ENCODE measurements at places on chromosomes 5 and 9.

DNA sequence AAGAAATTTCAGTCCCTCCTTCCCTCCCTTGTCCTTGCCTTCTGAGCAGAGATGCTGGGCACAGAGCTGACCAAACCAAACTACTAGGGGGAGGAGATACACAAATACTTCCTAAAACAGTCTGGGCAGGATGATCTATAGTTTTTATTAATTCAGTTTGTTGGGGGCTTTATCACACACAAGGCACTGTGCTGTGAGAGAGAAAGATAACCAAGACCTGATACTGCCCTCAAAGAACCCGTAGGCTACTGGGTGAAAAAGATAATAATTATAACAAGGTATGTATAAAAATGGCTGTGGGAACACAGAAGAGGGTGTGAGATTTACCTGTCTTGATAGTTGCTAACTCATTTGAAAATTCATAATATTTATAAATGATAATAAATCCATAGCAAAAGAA lies 354.7 kb downstream of the NDUFS4 start:
- no peak for DNase-seq

DNA sequence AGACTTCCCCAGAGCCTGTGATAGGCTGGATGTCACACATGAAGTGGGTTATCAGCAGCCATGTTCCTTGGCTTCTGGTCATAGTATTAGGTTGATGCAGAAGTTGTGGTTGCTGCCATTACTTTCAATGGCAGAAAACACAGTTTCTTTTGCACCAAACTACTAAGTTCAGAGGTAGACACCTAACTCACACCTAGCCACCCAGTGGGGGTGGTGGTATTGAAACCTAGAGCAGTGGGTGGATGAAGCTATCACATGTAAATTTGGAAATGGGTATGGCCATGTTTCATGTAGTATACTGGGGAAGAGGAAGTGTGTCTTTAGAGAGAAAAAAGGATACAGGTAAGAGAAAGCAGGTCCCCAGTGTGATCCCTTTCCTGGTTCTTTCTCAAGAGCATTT lies 347.9 kb upstream of the SEMA6A start:
- no peak for DNase-seq

GRCh38 chr5:52043543-52043942 lies 660.3 kb downstream of the ISL1 start:
- DNase-seq, result no peak

GRCh38 chr5:58077416-58077815 lies 382.5 kb downstream of the PLK2 start:
- DNase-seq, result no peak

GRCh38 chr9:120750421-120750820 lies 36.2 kb upstream of the MEGF9 start:
- no peak for DNase-seq

GRCh38 chr5:148443241-148443640 lies 59.5 kb downstream of the FBXO38 start:
- no peak for DNase-seq

DNA sequence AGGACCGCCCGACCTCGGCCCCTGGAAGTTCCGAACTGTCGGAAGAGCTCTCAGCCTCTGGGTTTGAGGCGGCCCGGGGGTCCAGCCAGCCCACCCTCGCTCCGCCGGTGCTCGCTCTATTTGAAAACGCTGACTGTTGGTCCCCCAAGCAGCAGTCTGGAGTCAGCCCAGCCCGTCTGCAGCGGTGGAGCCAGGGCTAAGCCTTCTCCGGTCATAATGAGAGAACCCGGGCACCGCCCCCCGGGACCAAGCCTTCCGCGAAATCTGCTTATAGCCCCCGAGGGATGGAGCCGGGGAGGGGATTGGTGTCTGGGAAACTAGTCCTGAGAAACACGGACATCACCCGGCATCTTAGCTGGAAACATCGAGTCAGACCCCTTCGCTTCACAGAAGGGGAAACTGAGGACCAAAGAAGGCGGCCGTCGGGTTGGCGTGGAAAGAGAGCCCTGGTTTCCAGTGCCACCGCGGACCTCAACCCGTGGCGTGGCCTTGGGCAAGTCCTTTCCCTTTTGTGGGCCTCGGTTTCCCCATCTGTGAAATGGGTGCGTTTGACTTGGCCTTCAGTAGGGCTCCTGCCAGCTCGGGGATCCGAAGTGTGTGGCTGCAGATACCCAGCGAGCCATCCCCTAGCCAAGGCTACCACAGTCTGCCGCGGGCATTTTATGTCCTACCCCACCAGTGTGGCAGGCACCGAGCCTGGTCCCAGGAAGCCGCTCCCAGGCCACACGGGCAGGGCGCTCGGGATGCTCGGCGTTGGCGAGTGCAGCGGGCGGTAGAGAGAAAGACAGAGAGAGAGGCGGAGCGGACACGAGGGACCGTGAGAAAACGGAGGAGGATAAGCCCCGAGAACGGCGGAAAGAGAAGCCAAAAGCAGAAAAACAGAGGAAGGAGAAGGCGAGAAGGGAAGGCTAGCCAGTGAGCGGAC lies 857 bp downstream of the ADAM19 start:
- DNase-seq, result peak; percentile 45

- DNase-seq, result no peak
These were observed 1104.8 kb upstream of the COX7C start for GRCh38 chr5:85512896-85513295.

DNA sequence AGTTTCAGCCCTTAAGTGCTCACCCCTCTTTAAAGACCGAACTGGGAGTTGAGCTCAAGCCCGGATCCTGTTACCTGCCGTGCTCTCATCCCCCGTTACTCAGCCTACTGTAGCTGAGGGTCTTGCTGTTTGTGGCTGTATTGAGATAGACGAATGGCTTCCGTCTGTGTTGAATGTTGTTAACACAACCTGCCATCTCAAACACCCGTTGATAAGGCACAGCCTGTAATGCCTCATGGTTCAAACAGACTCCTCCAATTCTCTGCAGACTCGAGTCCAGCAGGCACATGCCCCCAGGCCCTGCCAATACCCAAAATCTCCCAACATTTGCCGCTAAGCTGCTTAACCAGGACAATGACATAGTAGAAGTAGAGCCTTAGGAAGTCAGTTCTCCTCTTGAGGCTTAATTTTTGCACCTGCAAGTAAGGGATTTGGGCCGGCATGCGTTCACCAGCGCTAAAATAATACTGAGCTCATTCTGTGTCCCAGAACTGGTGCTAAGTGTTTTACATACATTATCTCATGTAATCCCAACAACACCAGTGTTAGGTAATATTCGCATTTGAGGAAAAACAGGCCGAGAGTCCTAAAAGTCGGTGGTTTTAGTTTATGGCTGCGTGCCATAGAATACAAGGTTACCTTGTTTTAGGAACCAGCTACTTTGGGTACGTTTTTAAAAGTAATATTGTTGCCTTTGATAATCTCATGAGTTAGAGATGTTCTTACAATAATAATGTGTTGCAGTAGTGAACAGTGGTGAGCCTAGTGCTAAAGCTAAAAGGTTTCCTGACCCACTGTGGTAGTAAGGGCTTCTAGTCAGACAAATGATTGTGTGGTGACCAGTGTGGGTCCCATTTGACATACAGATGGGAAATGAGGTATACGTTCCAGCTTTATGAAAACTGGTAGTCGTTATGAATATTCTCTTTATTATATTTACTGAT lies 1.5 kb upstream of the RFX3 start:
- no peak for DNase-seq

- no peak for DNase-seq
These were observed 216.8 kb downstream of the TUSC1 start for GRCh38 chr9:25461416-25461815.

DNA sequence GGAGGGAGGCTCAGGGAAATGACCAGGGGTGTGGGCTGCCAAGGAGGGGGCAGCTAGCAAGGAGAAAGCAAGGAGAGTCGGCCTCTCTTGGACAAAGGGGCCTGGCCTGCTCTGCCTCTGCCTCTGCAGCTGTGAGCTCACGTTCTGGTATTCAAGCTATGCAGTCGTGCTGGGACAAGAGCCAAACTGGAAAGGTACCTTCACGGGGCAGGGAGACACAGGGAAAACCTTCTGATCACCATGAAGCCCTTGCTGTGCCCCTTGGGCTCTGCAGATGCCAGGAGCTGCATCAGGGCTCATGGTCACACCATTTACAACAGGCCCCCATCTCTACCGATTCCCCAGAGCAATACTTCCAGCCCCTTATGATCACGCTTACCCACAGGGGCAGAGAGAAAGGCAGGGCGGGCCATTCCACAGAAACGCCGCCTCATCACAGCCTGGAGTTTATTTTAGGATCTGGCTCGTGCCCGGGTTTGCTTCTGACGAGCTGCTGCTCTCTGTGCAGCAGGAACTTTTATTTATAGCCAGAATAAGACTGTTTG lies 63.2 kb downstream of the PRRT1B start:
- DNase-seq, result peak; percentile 24

- DNase-seq, result no peak
These were observed 140.0 kb upstream of the RAI14 start for GRCh38 chr5:34516166-34516565.

- no peak for DNase-seq
These were observed 30.2 kb upstream of the SMC5 start for GRCh38 chr9:70228611-70229010.

- no peak for DNase-seq
These were observed 106.3 kb downstream of the RAPGEF6 start for GRCh38 chr5:131528682-131529081.

DNA sequence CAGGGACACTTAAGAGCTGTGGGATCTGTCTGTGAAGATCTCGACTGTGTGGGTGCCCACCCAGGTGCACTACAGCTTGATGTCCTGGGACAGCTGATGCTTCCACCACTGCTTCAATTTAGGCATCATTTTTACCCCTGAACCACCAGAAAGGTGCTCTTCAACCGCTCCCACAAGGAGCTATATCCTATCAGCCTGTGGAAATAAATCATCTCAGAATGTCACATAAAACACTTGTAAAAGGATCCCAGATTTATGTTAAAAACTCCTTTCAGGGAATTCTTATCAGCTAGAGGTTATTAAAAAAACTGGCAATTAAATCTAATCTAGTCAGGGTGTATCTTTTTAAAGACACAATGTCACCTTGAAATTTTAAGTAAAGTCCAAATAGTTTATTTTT lies 82.7 kb upstream of the PCA3 start:
- no peak for DNase-seq

GRCh38 chr9:127968700-127969383 lies 11.9 kb downstream of the EEIG1 start:
- no peak for DNase-seq

DNA sequence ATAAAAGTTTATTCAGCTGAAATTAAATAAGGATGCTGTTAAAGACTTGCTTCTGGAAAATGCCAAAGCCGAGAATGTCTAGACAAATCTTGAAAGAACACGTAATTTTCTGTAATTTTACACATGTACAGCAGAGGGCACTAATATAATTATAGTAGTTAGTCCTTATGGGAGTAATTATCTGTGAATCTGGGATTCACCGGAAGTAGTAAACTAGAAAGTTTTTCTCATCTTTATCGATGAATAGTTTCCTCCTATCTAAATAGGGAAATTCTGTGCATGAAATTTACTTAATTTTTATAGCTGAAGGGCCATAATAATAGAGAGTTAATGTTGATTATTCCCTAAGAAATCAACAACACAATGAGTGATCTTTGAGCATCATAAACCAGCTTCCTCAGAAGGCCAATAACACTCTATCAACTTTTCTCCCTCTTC lies 18.4 kb upstream of the CNTLN start:
- DNase-seq, result no peak

GRCh38 chr5:154284433-154284832 lies 93.9 kb downstream of the GALNT10 start:
- DNase-seq, result no peak

GRCh38 chr9:107606149-107606790 lies 116.7 kb upstream of the KLF4 start:
- DNase-seq, result no peak

DNA sequence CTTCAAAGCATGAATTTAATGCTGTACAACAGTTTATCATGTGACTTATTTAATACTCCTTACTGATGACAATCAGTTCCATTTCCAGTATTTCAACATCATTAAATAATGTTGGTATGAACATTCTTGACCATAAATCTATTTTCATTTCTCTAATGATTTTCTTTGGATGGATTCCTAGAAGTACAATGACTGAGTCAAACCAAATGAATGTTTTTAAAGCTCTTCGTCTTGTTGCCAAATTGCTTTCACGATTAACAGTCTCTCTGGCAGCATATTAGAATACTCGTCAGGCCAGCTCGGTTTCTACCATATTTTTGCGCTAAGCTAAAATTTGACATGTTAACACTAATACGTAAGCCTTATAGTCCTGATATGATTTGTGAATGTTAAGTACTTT lies 197.0 kb downstream of the TRPM3 start:
- no peak for DNase-seq

GRCh38 chr5:118705959-118706667 lies 282.2 kb downstream of the DTWD2 start:
- no peak for DNase-seq

- no peak for DNase-seq
These were observed 4.4 kb upstream of the DCTN4 start for GRCh38 chr5:150763023-150763769.

DNA sequence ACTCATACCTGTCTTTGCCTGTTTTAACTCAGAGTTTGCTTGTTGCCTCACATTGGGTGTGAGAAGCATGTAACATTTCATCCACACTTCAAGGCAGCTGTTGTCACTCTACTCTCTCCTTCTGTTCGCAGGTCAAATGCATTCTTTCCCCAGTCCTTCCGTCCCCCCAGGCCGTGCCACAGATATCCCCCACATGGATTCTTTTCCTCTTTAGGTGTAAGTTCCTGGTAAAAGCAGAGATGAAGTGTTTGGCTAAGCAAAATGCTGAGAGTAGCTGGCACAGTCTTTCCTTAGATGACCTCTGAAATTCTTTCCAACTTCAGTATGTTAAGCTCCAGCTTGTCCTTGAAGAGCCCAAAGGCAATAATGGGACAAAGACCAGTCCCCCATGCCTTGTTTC lies 328.2 kb downstream of the SLIT3 start:
- DNase-seq, result no peak

- DNase-seq, result no peak
These were observed 28.2 kb downstream of the AQP7 start for GRCh38 chr9:33374190-33374589.

DNA sequence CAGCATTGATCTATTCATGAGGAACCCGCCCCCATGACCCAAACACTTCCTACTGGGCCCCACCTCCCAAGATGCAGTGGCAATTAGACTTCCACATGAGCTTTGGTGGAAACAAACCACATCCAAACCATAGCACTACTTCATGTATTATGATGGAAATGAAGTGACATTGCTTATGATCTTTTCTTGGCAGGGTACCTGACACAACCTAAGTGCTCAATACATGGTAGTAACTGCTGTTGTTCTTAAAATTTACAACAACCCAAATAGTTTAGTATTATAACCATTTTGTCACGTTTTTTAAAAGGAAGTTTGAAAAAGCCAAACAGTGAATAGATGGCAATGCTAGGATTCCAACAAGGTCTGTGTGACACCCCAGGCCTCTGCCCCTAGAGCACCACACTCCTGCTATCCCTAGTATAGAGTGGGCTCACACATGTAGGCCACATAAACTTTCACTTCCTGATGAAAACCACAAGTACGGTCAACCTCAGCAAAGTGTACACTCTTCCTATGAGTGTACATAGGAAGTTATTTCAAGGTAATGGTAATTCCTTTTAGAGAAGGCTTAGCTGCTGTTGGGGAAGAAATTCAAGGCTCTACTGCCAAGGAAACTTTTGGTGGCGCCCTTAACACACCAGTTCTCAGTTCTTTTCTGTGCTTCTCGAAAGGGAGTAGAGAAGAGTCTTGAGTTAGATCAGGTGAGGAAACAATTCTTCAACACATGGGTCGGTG lies 97.6 kb downstream of the ARSB start:
- DNase-seq, result no peak
